ENCODE measurements at places on chromosomes 6 and 20.

DNA sequence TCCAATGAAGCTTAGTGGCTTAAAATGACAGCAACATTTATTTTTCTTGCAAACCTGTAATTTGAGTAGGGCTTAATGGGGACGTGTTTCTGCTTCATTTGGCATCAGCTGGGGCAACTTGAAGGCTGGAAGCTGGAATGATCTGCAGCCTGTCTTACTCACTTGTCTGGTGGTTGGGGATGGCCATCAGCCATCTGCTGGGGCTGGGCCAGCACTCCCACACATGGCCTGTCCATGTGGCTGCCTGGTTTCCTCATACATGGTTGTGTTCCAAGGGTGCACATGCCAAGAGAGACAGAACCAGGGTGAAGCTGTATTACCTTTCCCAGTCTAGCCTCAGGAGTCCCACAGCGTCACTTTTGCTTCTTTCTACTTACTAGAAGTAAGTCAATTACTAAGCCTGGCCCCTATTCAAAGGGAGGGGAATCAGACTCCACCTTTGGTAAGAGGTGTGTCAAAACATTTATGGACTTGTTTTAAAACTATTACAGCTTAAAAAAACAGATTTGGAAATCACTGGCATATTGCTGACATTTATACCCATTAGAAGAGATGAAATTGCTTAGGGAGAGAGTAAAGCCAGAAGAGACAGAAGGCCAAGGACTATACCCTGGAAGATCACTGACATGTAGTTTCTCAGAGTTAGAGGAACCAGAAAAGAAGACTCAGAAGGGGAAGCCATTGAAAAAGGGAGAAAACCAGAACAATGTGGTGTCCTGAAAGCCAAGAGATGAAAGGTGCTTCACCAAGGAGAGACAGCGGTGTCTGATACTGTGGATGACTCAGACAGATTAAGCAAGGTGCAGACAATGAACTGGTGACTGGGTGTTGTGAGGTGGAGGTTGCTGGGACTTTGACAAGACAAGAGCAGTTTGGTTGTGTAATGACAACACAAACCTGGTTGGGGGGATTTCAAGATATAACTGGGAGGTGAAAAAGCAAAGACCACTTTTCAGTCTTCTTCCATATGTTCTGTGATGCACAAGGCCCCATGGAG, 345.2 kb downstream of the GJA1 start:
- DNase-seq, result no peak

GRCh38 chr6:84411060-84411629, 183.7 kb upstream of the CEP162 start:
- no peak for DNase-seq

- no peak for DNase-seq
These were observed 339.5 kb upstream of the HSF2 start for GRCh38 chr6:122059918-122060317.

DNA sequence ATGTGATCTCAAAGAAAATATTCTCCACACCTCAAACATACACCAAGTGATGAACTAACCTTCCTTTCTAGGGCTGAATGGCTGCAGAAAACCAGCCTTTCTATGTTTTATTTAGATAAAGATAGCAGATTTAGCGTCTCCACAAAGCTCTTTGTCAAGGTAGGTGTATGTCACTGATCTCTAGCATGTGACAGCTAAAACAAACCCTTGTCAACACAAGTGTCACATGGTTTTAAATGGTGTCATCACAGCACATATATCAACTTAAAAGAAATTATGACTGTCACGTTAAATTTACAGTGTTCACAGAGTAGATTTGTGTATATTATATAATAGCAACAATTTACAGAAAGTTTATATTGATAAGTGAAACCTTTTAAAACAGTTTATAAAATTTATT, 58.3 kb downstream of the TENT5A start:
- DNase-seq, result no peak

DNA sequence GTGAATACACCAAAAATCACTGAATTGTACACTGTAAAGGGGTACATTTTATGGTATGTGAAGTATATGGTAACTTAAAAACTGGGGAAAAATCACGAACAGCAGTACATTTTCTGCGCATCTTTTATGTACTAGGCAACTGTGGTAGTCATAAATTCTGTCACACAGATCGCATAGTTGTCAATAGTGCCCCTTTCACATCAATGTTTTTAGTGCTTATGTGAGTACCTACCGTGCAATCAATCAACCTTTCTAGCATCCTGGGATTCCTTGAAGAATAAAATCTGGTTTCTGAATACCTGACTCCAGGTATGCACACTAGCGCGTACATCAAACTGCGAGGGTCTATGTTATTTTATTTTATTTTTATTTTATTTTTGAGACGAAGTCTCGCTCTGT, 637 bp upstream of the RPF2 start:
- DNase-seq, result no peak

DNA sequence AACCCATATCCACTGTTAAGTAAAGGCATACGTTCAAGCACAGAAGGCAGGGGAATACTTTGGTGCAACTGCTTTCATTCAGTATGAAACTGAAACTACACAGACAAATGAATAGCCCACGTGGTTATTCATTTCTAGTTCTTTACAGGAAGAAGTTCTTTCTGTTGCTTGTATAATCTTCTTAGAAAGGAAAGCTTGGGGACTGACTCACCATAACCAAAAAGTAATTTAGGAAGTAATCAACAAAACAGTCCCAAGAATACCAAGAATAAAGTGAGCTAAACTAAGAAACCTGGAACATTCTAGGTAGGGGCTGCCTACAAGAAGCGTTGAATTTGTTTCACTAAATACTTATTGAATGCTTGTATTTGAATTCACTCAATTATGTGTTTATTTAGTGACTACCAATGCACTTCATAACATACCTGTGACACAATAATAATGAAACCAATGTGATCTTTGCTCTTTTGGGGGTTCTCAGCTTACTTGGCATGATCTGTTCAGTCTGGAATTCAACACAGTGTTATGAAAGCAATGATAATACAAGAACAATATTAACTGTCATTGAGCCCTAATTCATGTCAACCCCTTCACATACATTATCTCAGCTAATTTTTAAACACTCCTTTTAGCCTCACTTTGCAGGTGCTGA, 25.1 kb upstream of the KIAA0408 start:
- no peak for DNase-seq

- no peak for DNase-seq
These were observed 119.7 kb downstream of the ADGRB3 start for GRCh38 chr6:68754681-68755213.

- no peak for DNase-seq
These were observed 19.4 kb downstream of the NQO2 start for GRCh38 chr6:3019065-3019464.

DNA sequence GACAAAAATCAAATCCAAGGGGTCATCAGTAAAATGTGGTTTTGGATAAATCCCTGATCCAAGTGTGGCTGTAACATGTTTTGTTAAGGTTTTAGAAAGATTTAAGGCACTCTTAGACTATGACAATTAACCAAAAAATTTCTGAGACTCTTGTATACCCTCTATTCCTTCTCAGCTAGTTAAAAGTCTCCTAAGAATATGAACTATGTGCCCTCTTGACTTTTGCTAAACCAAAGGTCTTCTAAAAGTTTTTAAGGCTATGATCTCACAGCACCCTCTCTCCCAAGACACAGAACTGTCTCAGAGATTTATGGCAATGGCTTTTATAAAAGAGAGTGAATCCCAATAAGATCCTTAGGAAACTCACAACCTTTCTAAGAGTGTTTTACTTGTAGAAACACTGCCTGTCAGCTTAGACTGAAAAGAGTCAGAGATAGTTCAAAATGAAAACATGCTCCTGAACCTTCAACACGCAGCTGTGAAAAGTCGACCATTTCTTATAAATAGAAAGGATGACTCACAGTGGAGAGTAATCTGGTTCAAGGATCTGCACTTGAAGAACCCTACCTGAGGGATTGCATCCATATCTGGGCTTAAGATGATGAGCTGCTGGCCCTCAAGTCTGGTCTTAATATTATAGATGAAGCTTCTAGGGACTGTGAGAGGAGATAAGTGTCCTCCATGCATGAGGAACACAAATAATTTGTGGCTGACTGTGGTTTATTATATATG, 388.4 kb upstream of the GJE1 start:
- no peak for DNase-seq

- DNase-seq, result no peak
These were observed 702 bp downstream of the ETV7 start for GRCh38 chr6:36386495-36387439.

GRCh38 chr6:73579389-73579788, 58.6 kb upstream of the EEF1A1 start:
- no peak for DNase-seq

- DNase-seq, result no peak
These were observed 4.5 kb downstream of the RPS21 start for GRCh38 chr20:62391165-62392076.

- no peak for DNase-seq
These were observed 12.9 kb downstream of the COX7A2 start for GRCh38 chr6:75230484-75231325.

DNA sequence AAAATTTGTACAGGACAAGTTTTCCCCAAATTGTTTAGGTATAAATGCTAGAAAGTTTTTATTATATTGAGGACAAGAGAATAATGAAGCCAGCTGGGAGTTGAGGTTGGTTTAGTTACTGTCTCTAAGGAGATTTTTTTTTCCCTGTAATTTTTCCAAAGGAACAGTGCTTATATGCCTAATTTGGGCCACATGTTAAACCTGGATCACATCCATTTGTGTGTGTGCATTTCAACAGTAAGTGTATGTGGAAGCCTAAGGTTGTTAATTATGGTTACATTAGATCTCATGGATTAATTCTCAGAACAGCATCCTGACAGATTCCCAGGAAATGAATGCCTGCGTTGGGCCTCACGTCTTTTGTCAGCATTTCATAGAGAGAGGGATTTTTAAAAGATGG, 4.5 kb downstream of the IGF2R start:
- DNase-seq, result no peak

- no peak for DNase-seq
These were observed 54.7 kb downstream of the NDUFAF5 start for GRCh38 chr20:13839421-13840092.

GRCh38 chr6:130617658-130618057, 209.5 kb upstream of the SMLR1 start:
- DNase-seq, result no peak

DNA sequence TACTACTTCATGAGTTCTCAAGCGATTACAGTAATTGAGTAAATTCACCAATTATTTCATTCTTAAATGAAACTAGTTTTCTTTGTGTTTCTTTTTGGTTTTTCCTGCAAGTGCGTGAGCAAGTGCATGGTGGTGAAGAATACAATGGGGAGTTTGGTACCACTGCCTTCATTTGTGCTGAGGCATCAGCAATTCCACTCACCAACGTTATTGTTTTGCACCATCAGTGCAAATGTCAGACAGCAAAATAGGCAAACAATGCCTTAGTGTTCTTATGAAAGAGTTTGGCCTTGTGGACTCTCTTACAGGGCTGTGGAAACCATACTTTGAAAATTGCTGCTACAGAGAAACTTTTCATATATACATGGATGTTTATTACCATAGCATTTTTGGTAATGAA, 8.2 kb downstream of the CDH26 start:
- no peak for DNase-seq
